Fibroblast of lung (primary cell): ENCODE measurements at places on chromosomes 12 and 14. TPM values are rescaled to one million over a fixed set of nuclear protein-coding genes. Genes with fewer than 3 reads are reported as not detected.
A peak's percentile ranks its signal among the peaks of the same experiment; 100 is the strongest.

- no peak for DNase-seq
Observed at GRCh38 chr12:5489760-5490406, 58.0 kb downstream of the NTF3 start.

GRCh38 chr12:102702447-102703114 lies 214.5 kb downstream of the PAH start:
- peak; percentile 65 for DNase-seq

- DNase-seq = peak; percentile 69
Observed at GRCh38 chr12:93198086-93198485, 179.6 kb upstream of the NUDT4 start.

DNA sequence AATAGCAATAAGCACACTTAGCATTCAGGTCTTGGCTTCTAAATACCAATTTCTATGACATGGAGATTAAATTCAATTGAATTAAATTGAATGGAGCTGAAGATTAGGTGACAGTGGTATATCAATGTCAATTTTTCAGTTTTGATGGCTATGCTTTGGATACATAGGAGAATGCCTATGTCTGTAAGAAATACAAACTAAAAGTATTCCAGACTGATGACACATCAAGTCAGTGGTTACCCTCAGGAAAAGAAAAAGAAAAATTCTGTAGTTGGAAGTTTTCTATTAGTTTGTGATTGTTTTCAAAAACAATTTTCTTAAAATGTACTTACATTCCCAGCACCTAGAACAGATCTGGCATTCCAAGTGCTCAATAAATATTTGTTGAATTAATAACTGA lies 4.9 kb upstream of the DCAF4 start:
- DNase-seq = no peak

The PTPRO gene
- 0.23 and 0.35 TPM in 2 replicates for polyA plus RNA-seq
